ENCODE measurements at places on chromosomes 13 and 19. TPM values are rescaled to one million over a fixed set of nuclear protein-coding genes. Genes with fewer than 3 reads are reported as not detected.

The ATXN8OS gene
- not detected for polyA plus RNA-seq

The SLC39A3 gene
- polyA plus RNA-seq: 56.2 TPM

The CLEC17A gene
- polyA plus RNA-seq: 86.0 TPM

DNA sequence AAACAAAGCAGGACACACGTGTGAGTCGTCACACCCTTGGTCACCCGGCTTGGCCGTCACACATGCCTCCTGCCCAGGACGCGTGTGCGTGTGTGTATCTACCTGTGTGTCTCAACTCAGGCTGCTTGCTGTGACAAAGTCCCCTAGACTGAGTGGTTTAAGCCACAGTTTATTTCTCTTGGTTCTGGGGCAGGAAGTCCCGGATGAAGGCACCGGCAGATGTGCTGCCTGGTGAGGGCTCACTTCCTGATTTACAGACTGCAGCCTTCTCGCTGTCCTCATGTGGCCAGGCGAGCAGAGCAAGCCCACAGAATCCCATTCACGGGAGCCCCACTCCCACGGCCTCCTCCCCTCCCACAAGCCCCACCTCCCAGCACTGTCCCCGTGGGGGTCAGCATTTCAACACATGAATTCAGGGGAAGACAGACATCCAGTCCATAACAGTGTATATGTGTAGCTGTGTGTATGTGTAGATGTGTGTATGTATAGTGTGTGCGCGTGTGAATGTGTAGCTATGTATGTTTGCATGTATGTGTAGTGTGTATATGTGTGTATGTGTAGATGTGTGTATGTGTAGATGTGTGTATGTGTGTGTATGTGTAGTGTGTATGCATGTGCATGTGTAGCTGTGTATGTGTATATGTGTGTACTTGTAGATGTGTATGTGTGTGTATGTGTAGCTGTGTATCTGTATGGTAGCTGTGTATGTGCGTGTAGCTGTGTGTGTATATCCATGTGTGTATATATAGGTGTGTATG is 51.5 kb downstream of the MCF2L start:
- no peak overlapping the region for H3K4me3 ChIP-seq
- no peaks in the 10 kb centered on the region for H3K27me3 ChIP-seq
- peak; percentile 21 for DNase-seq

The FKRP gene
- 5.7 TPM for polyA plus RNA-seq

DNA sequence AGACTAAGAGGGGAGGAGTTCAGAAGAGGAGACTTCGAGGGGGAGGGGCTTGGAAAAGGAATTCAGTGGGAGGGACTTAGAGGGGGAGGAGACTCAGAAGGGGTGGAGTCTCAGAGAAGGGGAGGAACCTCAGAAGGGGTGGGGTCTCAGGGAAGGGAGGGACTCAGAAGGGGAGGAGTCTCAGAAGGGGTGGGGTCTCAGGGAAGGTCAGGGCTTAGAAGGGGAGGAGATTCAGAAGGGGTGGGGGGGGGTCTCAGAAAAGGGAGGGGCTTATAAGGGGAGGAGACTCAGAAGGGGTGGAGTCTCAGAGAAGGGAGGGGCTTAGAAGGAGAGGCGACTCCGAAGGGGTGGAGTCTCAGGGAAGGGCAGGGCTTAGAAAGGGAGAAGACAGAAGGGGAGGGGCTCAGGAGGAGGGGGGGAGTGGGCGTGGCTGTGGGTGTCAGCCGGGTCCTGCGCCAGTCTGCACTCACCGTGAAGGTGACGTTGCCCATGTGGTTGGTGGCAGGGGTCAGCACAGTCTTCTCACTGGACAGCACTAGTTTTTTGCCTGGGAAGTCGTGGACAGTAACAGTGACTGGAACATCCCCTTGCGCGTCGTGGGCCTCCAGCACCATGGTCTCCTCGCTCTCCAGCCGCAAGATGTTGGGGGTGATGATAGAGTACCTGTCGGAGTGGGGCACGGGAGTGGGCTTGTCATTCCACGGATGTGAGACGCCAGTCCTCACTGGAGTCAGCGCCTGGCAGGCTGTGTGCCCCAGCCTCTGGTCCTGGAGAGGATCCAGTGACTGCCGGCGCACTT is 1.5 kb downstream of the C3 start:
- peaks cover 8% of the 10 kb centered on the region for H3K36me3 ChIP-seq
- H3K27ac ChIP-seq: no peak overlapping the region
- DNase-seq: no peak
- H3K27me3 ChIP-seq: peaks cover 12% of the 10 kb centered on the region
- peaks cover 40% of the 10 kb centered on the region for H3K4me1 ChIP-seq
- H3K4me3 ChIP-seq: no peak overlapping the region

The METTL21C gene
- not detected for polyA plus RNA-seq

The CYP4F8 gene
- polyA plus RNA-seq: not detected

GRCh38 chr19:3283886-3284657 is 59.6 kb downstream of the CELF5 start:
- DNase-seq: no peak
- H3K4me3 ChIP-seq: no peak overlapping the region
- H3K4me1 ChIP-seq: peaks cover 12% of the 10 kb centered on the region
- no peak overlapping the region for H3K27ac ChIP-seq
- H3K27me3 ChIP-seq: peaks cover 20% of the 10 kb centered on the region

GRCh38 chr19:12440541-12441316 is at the start of gene ZNF443:
Gene ZNF443 (minus strand): TSS chr19:12441021. CDS start chr19:12440914, 107 bp downstream.
- peak within 1 kb of the TSS; percentile 100 for H3K4me3 ChIP-seq
- peak within 1 kb of the TSS; percentile 98 for H3K27ac ChIP-seq
- peaks cover 14% of the 10 kb centered on the region for H3K4me1 ChIP-seq

GRCh38 chr19:18393836-18394235 is 3.6 kb downstream of the LRRC25 start:
- no peak overlapping the region for H3K27ac ChIP-seq
- DNase-seq: no peak

- no peak overlapping the region for H3K27ac ChIP-seq
- H3K4me3 ChIP-seq: no peak overlapping the region
- DNase-seq: no peak
- H3K27me3 ChIP-seq: no peaks in the 10 kb centered on the region
- no peaks in the 10 kb centered on the region for H3K4me1 ChIP-seq
Measured at GRCh38 chr13:112456138-112457056, 80.2 kb downstream of the SPACA7 start.

- H3K27me3 ChIP-seq: no peaks in the 10 kb centered on the region
- no peak overlapping the region for H3K4me3 ChIP-seq
- peaks cover 18% of the 10 kb centered on the region for H3K4me1 ChIP-seq
Measured at GRCh38 chr19:5115771-5116202, 146.9 kb downstream of the KDM4B start.

The SBK3 gene
- not detected for polyA plus RNA-seq

DNA sequence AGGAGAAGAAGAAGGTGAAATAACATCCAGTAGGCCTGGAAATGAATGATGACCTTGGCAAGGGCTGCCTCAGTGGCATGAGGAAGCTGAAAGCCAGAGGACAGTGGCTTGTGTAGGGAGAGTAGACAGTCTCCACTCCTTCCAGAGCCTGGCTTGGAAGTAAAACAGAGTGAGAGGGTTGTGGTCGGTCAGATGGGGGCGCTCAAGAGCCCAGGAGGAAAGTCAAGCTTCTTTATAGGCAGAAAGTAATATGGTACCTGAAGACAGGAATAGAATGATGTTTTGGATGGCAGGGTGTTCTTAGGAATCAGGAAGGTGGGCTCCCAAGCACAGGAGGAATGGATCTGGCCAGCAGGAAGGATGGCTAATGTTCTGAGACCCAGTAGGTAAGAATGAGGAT is 75.1 kb upstream of the TSC22D1 start:
- no peak overlapping the region for H3K27ac ChIP-seq
- DNase-seq: no peak

The HRC gene
- not detected for polyA plus RNA-seq

The DIRAS1 gene
- 1.2 TPM for polyA plus RNA-seq

The FXYD1 gene
- 1.0 TPM for polyA plus RNA-seq

- DNase-seq: no peak
- no peak overlapping the region for H3K27ac ChIP-seq
- H3K27me3 ChIP-seq: no peaks in the 10 kb centered on the region
- no peaks in the 10 kb centered on the region for H3K36me3 ChIP-seq
Measured at GRCh38 chr13:29222458-29222857, 373.0 kb downstream of the SLC7A1 start.

DNA sequence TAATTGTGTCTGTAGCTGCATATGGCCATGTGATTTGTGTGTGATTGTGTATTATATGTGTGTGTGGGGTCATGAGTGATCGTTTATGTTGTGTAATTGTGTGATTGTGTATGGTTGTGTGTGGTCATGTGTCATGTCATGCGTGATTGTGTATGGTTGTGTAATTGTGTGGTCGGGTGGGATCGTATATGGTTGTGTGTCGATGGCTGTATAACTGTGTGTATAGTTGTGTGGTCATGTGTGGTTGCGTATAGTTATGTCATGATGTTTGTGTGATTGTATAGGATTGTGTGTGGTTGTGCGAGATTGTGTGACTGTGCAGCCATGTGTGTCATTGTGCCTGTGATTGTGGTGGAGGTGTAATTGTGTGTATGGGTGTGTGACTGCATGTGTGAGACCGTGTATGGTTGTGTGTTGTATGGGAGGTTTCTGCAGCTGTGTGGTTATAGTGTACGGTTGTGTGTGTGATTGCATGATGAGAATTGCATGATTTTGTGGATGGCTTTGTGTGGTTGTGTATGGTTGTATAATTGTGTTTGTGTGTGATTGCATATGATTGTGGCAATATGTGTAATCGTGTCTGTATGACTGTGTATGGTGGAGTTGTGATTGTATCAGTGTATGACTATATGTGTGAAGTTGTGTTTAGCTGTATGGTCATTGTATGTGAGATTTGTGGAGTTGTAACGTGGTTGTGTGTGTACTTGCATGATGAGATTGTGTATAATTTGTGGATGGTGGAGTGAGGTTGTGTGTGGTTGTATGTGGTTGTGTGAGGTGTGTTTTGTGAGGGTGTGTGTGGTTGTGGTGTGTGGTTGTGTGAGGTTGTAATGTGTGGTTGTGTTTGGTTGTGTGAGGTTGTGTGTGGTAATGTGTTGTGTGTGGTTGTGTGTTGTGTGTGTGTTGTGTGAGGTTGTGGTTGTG is 2.2 kb downstream of the TMPRSS9 start:
- no peak overlapping the region for H3K4me3 ChIP-seq
- no peak overlapping the region for H3K27ac ChIP-seq
- peaks cover 13% of the 10 kb centered on the region for H3K4me1 ChIP-seq
- H3K27me3 ChIP-seq: peaks cover 19% of the 10 kb centered on the region
- DNase-seq: no peak
- no peaks in the 10 kb centered on the region for H3K36me3 ChIP-seq

DNA sequence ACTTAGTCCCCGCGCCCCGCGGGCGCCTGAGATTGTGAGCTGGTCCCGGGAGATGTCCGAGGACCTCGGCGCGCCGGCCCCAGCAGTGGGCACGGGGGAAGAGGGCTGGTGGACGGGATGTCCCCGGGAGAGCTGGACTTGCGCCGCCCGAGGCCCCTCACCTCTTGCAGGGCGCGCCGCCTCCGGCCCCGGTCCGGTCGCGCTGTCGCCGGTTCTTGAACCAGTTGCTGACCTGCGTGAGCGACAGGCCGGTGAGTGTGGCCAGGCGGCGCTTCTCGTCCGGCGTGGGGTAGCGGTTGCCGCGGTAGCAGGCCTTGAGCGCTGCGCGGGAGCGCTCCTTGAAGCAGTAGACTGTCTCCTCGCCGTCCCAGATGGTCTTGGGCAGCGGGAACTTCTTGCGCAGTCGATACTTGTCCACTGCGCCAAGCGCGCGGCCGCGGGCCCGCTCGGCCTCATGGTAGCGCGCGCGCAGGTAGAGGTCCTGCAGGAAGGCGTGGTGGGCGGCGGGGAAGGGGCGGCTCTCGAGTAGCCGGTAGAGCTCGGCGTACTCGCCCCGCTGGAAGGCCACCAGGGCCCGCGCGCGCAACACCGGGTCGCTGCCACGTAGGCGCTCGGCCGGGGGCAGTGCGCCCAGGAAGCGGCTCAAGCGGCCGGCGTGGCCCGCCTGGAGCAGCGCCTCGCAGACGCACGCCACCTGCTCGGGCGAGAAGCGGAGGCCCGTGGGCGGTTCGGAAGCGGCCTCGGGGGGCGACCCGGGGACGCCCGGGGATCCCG is 984 bp downstream of the SIX5 start:
- no peaks in the 10 kb centered on the region for H3K36me3 ChIP-seq
- H3K27me3 ChIP-seq: peaks cover 28% of the 10 kb centered on the region
- H3K27ac ChIP-seq: no peak overlapping the region
- H3K4me1 ChIP-seq: peaks cover 29% of the 10 kb centered on the region
- H3K4me3 ChIP-seq: peak overlapping the region; percentile 87

The SIAH3 gene
- not detected for polyA plus RNA-seq

GRCh38 chr13:53821632-53822031 is 793.0 kb downstream of the OLFM4 start:
- H3K27me3 ChIP-seq: no peaks in the 10 kb centered on the region
- no peaks in the 10 kb centered on the region for H3K36me3 ChIP-seq

DNA sequence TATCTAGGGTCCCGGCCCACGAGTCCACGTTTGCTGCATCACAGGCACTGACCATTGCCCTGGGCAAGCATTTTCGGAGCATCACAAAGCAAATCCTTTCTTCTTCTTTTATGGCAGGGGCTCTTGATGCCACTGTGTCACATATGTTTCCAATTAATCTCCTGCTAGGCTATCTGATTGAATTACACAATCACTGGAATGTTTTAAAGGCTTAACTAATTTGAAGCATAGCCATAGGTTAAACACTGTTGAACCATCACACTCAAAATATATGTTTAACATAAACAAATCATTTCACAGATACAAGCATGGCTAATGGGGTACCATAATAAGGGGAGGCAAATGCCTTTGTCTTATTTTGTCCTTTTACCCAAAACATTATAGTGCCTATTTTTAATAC is 338.3 kb downstream of the POU4F1 start:
- no peak overlapping the region for H3K27ac ChIP-seq
- no peaks in the 10 kb centered on the region for H3K4me1 ChIP-seq
- H3K4me3 ChIP-seq: no peak overlapping the region
- no peak for DNase-seq

DNA sequence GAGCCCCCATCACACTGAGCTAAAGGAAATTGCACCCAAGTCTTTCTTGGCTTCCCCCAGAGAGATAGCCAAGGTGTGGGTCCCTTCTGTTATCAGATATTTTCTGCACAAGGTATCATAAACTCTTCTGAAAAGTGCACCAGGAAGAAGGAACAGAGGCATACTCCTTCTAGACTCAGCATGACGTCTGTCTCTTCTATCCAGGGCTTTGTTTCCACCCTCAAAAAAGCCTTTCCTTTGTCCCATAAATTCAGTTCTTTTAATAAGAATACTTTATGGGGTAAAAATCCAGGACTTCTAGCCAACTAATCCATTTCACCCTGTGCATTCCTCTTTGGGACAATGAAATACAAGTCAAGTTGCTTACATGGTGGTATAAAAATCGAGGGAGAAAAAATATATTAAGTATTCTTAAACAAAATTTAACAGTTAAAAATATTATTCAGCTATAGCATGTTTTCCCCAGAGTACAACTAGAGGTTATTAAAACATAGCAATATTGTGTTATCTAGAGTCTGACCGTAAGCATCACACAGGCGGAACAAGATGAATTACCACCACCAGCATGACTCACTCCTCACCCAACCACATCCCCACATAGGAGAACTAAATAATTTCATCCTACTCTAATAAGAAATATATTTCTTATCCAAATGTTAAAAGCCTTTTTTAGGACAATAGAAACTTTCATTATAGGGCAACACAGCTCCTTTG is 79.9 kb upstream of the GPC6 start:
- DNase-seq: no peak
- no peaks in the 10 kb centered on the region for H3K27me3 ChIP-seq
- no peaks in the 10 kb centered on the region for H3K4me1 ChIP-seq
- no peaks in the 10 kb centered on the region for H3K36me3 ChIP-seq
- no peak overlapping the region for H3K4me3 ChIP-seq
